ENCODE measurements at places on chromosomes 7 and 10.

DNA sequence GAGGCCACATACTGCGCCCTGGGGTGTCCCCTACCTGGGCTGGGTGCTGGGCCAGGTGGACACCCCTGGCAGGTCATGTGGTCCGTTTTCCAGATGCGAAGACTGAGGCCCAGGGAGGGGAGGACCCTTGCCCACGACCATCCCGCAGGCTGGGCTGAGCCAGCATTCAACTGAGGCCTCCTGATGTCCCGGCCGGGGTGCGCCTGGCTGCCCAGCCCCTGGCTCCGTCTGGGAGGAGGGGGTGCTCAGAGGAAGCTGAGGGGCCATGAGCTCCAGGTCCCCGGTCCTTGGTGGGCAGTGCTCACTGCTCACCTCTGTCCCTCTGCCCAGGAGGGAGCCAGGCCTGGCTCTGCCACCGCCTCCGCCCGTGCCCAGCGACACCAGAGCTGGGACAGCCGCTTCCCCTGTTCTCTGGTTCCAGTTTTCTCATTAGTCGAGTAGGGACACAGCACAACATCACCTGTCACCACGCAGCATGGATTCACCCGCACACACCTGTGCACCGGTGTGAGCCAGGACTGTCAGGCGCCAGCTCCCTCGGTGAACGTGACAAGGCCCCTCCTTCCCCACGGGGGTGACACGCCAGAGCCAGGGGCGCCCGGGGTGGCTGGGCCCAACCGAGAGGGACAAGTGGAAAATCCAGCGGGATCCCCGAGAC lies 139.7 kb downstream of the ELFN1 start:
- no peak for DNase-seq

DNA sequence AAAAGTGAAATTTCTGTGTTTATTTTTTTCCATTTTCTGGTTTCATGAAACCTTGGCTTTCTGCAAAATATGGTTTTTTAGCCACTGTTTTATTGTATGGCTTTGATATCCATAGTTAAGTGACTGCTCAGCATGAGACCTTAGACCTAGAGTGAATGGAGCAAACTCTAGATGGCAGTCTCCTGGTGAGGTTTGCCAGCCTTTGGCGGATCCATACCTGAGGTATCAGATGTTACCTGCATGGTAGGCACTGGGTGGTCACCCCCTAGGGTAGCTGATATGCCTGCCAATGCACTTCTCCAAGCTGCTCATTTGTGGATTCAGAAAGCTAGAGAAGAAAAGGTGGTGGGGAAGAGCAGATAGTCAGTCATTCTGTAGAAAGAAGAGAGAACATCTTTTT lies 17.4 kb upstream of the FZD8 start:
- no peak for DNase-seq

GRCh38 chr7:148911626-148912025 lies 27.5 kb upstream of the EZH2 start:
- peak; percentile 9 for DNase-seq

DNA sequence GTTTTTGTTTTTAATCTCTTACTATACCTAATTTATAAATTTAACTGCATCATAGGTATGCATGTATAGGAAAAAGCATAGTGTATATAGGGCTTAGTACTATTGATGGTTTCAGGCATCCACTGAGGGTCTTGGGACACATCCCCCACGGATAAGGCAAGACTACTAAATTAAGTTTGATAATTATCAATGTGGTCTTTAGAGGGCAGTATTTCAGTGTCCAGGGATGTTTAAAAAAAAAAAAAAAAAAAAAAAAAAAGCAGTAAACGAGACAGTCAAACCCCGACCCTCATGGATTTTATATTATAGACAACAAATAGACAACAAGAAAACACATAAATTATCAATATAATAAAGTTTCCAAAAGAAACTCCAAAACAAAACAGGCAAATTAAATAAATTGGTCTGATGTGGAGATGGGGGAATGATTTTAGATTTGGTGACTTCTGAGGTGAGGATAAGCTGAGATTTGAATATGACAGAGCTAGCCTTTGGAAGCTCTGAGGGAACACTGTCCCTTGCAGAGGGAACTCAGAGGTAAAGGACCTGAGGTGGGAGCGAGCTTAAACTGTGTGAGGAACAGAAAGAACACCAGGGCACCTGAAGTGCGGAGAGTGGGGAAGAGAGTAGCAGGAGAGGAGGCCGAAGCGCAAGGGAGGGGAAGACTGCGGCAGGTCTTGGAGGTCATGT lies 14.8 kb downstream of the ACSM6 start:
- DNase-seq, result no peak

DNA sequence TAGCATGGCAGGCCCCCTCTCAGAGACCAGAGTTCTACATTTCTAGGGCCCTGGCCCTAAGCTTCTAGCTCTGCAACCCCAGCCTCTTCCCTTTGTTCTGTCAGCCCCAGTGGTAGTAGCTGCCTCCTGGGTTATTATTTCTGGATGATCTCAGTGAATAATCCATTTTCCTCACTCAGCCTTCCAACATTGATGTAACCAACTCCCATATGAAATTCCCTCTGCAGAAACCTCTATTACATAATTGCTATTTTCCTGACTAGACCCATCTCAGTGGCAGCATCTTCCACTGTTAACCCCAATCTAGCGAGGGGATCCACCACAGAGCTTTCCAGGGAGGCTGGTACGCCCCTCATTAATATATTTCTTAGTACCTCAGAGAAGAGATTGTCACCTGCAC lies 49.8 kb downstream of the FHIP2A start:
- no peak for DNase-seq

Measured in coronary artery (tissue), 2 donors.